ENCODE measurements at places on chromosomes 12 and 14.

- DNase-seq: no peak
These were observed 59.1 kb downstream of the KCNA5 start for GRCh38 chr12:5102806-5103205.

DNA sequence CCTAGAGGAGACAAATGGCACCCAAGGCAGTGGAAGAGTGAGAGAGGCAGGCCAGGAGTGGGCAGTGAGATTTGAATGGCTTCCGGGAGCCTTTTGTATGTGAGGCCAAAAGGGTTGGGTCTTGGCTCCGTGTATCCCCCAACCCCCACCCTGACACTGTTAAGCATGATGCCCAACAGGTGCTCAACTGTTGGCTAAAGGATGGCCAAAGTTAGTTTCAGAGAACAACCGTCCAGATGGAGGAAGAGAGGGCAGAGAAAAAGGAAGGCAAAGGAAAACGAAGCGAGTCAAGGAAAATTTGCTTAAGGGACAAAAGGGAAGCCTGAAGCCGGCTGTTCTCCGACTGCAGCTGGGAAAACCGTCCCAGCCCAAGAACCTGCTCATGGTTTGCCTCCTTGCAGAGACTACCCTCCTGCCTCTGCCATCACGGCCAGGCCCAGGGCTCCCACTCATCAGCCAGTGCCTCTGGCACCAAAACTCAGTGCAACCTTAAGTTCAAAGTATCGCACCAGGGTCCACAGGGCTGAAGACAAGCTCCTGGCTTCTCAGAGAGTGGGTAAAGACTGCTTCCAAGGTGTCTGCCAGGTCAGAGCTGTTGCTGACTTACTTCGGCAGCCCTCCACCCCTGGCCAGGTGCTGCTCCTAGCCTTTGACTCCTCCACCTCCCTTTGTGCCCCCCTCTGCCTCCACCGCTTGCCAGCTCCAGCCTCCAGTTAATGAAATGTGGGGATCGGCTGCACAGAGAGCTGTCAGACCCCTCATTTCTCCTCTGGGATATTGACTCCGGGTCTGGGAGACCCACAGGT, 4.2 kb upstream of the C1QL4 start:
- DNase-seq: no peak

- DNase-seq: no peak
These were observed 44.1 kb downstream of the SETD3 start for GRCh38 chr14:99436247-99437180.

DNA sequence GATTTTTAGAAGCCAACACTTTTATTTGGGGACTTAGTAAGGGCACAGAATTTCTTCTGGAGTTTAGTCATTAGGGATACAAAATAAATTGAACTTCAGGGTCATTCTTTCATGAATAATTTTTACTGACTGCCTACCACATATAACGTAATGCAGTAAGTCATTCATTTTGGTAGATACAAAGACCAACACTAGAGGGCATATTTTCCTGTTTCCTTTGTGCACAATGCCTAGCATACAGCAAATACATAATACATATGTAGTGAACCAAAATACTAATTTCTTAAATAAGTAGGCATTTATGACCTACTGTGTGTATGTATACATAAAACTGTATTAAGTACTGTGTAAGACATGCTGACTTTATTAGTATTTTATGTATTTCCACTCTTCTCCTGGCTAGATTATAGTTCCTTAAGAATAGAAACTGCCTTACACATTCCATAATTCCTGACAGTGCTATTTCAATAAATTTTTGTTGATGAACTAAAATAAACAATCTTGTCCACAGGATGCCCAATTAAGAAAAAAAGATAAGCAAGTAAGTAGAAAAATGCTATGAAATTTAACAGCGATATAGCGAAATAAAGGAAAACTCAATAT, 47.9 kb downstream of the PPP1R12A start:
- DNase-seq: peak; percentile 29

- no peak for DNase-seq
These were observed 72.6 kb upstream of the REP15 start for GRCh38 chr12:27623645-27624044.

GRCh38 chr12:16112612-16113560, 164.6 kb downstream of the SLC15A5 start:
- peak; percentile 38 for DNase-seq

All from NCI-H2081 (cell line).